Hindlimb muscle (tissue), 1 donor: ENCODE measurements at places on chromosomes 2 and 18.

- no peak for DNase-seq
Observed at GRCh38 chr2:234165421-234165820, 114.9 kb downstream of the SPP2 start.

DNA sequence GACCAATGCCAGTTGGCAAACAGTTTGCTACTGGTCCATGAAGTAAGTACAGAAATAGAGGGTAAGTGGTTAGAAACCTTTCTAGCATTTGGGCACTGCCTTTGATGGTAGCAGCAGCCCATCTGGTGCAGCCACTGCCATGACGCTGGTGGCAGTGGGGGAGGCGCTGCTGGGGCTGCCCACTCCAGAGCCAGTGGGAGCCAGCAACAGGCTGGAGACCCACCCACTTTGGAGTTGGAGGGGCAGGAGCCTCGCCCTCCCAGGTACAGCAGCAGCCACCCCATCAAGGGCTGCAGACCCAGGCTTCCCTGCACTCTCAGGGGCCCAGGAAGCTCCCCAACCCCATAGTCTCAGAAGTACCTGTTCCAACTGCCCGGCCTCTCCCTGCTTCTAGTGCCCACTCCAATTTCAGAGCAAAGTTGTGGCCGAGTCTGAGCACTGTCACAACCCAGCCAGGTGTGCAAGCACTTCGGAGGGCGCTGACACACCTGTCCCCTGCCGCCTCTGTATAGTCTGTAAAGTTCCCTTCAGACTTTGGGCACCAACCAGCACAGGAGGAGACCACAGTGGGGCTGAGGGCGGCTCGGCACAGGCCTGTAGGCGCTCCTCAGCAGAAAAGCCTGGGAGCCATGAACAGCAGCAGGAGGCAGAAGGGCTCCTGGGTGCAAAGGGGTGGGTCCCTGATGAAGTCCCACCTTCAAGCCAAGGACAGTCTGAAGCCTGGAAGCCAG is 125.6 kb upstream of the CCDC150 start:
- no peak for DNase-seq

- DNase-seq = no peak
Observed at GRCh38 chr2:105449076-105449475, 50.2 kb upstream of the FHL2 start.

GRCh38 chr18:49096021-49096420 is 145.3 kb upstream of the SMAD7 start:
- DNase-seq = no peak

DNA sequence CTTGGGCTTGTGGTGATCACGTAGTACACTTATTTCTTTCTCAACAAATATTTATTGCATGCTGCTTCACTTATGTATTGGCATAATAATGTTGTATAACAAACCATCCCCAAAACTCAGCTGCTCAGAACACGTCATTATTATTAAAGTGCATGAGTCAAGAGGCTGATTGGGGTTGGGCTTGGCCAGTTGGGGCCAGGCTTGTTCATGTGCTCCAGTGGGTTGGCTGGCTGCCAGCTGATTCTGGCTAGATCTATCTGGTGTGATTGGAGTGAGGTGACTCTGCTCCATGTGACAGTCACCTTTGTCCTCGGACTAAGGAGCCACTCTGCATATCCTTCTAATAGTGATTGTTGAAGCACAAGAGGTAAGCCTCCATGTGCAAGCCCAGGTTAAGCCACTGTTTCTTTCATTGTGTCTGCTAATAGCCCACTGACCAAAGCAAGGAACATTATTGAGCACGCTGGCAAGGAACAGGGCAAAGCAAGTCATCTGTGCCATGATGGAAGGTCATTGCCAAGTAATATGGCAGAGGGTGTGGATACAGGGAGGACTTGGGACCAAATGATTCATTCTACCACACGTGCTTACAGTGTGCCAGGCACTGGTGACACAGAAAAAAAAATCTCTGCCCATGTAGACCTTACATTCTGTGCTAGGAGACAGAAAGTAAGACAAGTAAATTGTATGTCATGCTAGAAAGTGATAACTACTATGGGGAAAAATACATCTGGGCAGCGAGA is 63.3 kb upstream of the TMEM182 start:
- DNase-seq = no peak

- no peak for DNase-seq
Observed at GRCh38 chr2:189109921-189110397, 69.6 kb downstream of the COL5A2 start.

- no peak for DNase-seq
Observed at GRCh38 chr18:8196238-8196637, 413.0 kb upstream of the RAB12 start.

- no peak for DNase-seq
Observed at GRCh38 chr2:97919858-97920257, 75.9 kb downstream of the TMEM131 start.

- DNase-seq = no peak
Observed at GRCh38 chr18:63311118-63312018, 8.2 kb downstream of the BCL2 start.

DNA sequence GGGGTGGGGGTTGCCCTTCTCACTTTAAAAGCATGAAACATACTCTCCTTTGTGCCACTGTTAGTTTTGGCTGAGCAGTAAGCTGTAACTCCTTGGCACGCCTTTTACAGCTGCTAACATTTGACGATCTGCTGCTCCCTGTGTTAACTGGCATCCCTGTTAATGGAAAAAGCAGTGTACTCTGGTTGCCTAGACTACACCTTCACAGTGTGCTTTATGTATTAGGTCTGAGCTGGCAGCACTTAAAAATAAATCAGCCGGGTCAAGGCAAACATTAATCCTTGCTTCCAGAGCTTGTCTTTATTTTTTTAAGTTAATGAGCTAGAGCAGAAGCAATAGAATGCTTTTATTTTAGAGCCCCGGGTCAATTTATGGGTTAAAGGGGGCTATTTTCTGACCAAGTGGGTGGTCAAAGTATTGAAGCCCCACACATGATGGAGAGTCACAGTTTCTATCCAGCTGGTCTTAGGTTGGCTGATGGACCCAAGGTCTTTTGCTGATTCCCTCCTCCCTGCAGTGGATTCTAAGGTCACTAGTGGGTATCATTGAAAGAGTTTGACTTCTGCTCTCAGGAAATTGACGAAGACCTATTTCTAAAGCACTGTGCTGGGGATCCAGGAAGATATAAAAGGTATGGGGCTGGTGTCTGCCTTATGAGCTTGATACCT is 54.5 kb downstream of the CFAP221 start:
- peak; percentile 67 for DNase-seq

DNA sequence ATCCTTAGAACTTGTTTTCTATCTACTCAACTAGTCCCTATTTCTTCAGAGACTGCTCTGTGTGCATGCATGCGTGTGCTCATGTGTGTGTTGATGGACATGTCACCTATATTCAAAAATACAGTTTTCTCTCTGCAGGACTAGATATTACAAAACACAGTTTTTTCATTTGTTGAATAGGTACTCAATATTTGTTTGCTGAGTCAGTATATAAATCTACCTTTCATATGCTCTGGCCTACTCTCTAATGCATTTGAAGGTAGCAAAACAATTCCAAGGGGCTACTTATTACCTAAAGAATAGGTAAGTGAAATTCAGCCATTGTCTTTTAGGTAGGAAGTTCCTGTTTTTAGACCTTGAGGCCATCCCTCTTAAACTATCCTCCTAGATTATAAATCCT is 8.6 kb upstream of the UBE2E3 start:
- no peak for DNase-seq

DNA sequence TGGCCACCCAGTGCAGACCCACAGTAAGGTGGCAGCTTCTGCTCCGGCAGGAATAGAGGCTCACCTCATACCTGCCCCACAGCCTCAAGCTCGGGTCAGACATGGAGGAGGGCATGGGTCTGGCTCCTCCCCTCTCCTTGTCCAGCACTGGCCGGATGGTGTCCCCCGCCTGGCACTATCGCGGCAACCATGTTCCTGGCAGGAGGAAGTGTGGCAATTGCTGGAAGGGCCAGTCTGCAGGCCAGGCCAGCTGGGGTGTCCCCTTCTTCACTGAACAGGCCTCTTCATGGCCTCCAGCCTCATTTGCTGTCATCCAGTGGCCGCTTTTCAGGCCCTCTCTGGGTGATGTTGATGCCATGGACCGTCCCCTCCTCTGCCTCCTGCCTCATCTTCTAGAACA is 41.4 kb upstream of the SMAD7 start:
- DNase-seq = no peak

DNA sequence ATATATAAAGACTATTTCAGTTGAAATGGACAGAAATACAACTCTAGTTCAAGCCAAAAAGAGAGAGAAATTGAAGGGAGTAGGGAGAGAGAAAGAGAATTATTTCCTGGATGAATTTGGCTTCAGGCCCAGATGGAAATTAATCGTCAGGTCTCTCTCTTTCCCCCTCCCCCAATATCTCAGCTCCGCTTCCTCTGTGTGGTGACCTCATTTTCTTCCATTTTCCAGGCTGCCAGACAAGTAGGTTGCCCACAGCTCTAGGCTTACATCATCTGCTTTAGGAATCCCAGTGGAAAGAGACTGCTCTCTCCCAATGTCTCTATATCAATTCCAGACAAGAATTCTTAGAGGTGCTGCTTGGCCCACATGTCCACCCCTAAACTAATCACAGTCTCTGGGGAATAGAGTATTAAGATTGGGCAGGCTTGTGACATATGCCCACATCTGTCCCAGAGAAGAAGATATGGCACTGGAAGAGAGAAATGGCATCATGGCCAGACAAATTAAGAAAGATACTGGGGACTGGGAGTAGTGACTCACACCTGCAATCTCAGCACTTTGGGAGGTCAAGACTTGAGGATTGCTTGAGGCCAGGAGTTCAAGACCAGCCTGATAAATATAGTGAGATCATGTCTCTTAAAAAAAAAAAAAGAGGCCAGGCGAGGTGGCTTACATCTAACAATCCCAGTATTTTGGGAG is 37.2 kb upstream of the CFAP36 start:
- DNase-seq = peak; percentile 68

GRCh38 chr2:108533832-108534583 is at the start of gene LIMS1:
Gene LIMS1 (plus strand): TSS chr2:108534470. CDS start chr2:108534563, 93 bp downstream.
- peak; percentile 88 for DNase-seq

GRCh38 chr18:686339-687111 is 25.9 kb downstream of the ENOSF1 start:
- no peak for DNase-seq

DNA sequence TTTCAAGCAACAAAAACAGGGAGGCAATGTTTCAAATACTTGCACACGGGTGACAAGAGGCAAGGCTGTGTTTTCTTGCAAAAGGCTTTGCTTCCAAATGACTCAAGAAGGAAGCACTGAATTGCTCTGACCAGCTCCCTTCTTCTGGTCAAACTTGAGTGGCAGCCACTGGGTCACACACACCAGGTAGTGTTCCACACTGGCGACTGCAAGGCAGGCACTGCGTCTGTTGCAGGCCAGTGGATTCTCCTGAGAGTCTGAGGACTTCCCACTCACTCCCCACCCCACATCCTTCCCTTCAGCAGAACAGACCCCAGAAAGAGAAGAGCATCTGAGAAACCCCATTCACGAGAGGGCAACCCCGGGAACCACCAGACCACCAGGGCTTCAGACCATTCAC is 19.8 kb downstream of the PARD6G start:
- DNase-seq = no peak

GRCh38 chr18:23719634-23720201 is 30.5 kb downstream of the LAMA3 start:
- DNase-seq = no peak

GRCh38 chr2:70328921-70329561 is 27.2 kb upstream of the FAM136A start:
- no peak for DNase-seq
